Effector memory CD4-positive, alpha-beta T cell (primary cell): ENCODE measurements at places on chromosomes 3 and 15.

- DNase-seq, result no peak
Observed at GRCh38 chr15:40314723-40315276, 7.1 kb upstream of the PLCB2 start.

- no peak for DNase-seq
Observed at GRCh38 chr3:3792391-3792790, 6.8 kb upstream of the LRRN1 start.

- no peak for DNase-seq
Observed at GRCh38 chr3:108569336-108569735, 19.9 kb downstream of the CIP2A start.

DNA sequence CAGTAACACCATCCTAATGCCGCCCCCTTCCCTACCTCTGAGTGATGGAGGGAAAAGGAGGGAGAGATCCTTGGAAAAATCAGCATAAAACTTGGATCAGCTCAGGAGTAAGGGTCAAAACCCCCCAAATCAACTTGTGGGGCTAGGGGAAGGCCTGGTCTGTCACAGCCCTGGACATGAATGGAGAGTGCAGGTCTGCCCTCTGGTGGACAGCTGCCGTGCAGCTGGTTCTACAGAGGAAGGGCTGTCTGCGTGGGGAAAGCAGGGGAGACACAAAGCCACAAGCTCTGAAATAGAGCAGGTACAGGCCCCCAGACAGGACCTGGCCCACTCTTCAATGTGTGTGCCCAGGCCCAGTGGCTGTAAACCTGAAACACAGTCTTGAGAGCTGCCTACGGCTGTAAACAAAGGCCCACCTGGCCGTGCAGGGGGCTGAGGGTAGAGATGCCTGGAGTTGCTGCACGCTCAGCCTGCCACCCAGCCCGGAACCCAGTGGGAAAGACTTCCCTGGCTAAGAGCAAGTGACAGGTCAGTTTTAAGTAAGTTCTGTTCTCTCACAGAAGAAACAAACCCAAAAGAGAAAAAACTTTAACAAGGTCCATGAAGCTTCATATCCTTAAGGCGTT, 16.4 kb downstream of the CLK3 start:
- no peak for DNase-seq

DNA sequence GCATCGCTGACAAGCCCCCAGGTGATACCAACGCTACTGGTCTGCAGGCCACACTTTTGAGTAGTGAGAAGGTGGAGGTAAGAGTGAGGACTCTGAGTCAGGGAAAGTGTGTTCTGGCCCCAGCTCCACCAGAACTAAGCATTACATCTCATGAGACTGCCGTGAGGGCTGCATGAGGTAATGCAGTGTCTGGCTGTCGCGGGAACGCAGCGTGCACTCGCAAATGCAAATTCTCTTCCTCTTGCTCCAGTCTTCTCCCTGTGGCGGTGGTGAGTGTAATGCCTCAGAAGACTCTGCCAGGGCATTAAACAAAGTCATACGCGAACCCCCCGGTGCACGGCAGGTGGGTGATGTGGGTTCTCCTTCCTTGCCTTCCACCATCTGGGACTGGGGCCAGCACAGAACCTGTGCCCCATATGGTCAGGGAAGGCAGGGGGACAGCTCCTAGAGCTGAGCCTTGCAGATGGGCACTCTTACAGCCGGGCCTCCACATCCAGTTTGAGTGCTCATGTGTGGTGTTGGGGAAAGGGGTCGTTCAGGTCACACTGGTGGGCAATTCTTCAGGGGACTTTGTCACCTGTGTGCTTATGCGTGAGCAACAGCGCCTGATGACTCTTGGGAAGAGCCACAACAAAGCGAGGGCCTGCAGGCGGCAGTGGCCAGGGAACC, 175.8 kb downstream of the XXYLT1 start:
- no peak for DNase-seq
